Amniotic stem cell (primary cell): ENCODE measurements at places on chromosomes 1 and 21.

DNA sequence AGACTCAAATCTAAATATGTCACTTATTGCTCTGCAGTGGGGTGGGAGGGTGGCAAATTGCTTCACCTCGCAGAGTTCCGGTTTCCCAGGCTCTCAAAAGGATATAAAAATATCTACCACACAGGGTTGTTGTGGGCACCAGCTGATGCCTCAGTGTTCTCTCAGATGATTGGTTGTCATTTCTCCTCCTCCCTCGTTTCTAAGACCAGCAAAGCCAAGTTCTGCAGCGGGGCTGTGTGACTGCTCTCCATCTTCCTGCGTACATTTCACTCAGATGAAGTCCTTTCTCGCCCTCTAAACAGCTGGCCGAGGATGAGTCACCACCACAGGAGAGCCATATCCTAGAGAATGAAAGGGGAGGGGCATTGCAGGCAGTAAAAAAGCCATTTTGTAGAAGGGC lies 35.0 kb upstream of the VWA5B1 start:
- no peak for DNase-seq

- DNase-seq: no peak
Measured at GRCh38 chr1:47208374-47208850, 18.6 kb upstream of the PDZK1IP1 start.

GRCh38 chr21:26011292-26011940 lies 159.2 kb downstream of the APP start:
- DNase-seq: no peak

DNA sequence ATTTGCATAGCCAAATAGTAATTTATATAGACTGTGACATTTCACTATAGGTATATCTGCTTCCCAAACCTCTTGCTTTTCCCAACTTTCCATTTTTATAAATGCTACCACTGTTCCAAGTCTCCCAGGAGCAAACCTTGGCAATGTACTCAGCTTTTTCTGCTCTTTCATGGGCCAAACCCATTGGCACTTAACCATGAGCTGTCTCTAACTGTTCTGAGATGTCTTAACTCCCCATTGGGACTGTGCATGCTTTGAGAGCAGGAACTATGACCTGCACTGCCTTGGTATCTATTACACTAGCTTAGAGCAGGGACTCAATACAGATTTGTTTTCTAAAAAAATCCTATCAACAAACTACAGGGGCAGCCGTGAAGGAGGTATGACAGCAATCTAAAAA lies 22.5 kb upstream of the KHDRBS1 start:
- no peak for DNase-seq

- no peak for DNase-seq
Measured at GRCh38 chr1:205812271-205812877, 624 bp downstream of the SLC41A1 start.

DNA sequence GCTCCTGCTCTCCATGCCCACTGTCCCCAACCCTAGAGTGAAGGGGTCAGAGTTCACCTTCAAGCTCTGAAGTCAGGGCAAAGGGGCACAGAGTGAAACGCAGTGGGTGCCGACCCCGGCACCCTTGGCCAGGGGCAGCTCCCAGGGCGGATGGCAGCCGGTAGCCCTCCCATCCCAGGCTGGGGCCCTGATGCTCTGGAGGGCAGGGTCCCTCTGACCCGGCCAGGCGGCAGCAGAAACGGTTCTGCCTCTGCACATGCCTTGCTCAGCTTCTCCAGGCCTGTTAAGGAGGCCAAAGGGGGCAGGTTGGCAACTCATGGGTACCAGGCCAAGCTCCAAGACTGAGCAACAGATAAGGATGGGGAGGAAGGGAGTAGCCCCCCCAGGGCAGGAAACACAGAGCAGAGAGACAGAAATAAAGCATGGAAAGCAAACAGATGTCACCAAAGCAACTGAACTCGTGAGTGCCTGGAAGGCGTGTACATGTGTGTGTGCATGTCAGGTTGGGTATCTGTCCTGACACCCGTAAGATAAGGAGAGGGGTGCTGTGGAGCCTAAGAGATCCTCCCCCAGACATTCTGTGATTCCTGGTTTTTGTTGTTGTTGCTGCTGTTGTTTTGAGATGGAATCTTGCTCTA lies 112.3 kb upstream of the IFFO2 start:
- no peak for DNase-seq

- peak; percentile 35 for DNase-seq
Measured at GRCh38 chr1:184075055-184076029, 23.8 kb downstream of the TSEN15 start.

DNA sequence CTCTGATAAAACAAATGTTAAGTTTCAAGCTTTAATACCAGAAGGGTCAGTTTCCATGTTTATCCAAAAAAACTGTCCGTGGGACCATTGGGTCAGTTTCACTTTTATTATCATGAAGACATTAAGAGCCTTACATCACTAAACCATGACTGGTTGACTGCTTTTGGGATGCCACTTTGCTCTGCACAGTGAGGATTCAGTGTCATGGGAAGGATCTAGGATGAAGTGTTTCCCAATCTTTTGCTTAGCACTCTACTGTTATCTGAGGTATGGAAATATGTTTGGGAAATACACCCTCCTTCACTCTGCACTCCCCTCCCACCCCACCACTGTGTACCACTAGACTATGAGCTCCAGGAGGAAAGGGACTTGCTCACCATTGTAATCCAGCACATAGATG lies 16.3 kb downstream of the RPS6KC1 start:
- DNase-seq: no peak

DNA sequence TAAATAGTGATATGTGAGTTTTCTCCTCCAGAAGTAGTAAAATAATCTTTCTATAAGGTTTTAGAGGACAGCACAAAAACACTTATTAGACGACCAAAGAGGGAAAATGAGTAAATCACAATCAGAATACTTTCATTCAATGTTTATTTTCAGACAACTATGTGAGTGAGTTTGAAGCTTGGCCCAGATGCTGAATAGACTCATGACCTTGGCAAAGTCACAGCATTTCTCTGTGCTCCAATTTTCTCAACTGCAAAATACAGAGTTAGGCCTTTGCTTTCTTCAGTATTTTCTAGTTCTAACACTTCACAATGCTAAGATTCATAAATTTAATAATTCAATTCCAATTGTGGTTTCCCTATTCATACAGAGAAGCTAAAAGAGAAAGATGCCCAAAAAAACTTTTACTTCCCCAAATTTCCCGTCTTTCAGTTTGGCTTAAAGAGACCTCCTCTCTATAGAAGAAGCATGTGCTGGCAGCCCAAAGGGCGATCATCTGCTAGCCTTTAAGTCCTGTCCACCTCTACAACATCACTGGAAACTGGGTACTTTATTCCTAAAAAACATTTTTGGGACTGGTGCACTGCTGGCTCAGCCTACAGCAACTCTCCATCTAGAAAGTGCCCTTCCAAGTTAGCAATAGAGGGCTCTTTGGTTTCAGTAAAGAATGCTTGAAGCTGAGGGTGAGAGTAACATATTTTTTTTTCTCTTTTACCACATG lies 116.8 kb upstream of the GORAB start:
- DNase-seq: no peak

DNA sequence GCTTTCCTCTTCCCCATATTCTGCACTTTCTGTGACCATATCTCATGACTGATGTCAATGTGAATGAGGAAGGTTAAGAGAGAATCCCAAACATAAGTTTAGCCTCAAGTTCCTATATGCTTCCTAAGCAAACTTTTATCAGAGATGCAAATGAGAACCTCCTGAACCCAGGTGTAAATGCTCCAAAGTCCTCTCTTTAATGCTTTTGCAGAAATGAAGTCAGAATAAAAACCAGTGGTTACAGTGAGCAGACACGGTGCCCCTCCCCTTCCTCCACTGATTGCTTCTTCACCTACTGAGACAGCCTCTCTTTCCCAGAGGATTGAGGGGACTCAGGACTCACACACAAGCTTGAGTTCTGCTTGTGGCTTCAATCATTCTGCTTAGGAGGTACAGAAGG lies 11.6 kb upstream of the PIGC start:
- no peak for DNase-seq

DNA sequence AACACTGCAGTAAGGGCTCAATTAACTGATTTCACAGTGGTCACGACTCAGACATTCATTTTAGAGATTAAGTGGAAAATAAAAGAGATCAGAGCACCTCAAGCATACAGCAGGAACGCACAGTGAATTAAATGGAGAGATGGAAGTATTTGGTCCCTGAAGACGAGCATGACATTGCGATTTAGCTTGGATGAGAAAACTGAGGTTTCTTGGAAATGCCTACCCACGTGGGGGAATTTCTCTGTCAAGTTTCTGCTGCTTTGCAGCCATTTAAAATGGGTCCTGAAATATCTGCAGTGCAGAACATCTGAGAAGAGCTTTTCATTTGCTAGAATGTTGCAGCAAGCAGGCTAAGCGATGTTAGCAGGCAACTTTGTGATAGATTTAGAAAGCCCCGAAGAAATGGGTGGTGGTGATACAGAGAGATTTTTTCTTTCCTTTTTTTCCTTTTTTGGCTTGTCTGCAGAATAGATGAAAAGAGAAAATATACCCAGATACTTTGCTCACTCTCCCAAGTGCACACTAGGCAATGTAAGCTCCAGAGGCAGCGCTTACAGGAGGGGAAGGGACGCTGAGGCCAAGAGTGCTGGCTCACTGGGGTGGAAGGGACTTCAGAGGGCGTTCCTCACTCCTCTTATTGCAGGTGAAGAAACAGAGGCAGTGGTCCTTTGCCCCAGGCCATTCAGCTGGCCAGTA lies 258.0 kb downstream of the KCNJ6 start:
- no peak for DNase-seq

- DNase-seq: no peak
Measured at GRCh38 chr1:87583459-87583858, 254.8 kb downstream of the LMO4 start.

DNA sequence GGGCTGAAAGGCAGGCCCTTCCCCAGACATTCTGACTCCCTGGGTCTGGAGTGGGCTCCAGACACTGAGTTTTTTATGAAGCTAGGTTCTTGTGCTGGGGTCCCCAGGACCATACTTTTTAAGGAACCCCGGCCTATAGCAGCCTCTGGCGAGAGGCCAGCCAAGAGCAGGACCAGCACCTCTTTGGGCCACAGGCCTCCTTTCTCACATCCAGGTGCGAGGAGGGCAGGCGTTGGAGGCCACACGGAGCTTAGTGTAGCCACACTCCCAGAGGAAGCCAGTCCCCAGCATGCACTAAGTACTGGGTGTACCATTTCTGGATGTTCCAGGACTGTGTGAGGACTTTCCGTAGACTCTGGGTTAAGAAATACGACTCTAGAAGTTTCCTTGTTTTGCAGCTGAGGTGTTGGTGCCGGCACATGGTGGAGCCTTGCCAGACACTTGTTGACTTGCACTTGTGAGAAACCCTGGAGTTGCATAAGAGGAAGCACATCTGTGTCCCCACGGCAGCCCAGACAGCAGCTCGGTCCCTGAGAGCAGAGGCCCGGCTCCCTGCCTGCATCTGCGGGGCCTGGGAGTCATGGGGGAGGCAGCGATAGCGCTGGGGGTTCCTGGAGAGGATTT lies 122.2 kb upstream of the VAMP3 start:
- DNase-seq: no peak

- DNase-seq: no peak
Measured at GRCh38 chr1:168180148-168180524, 1.4 kb downstream of the TIPRL start.

- DNase-seq: no peak
Measured at GRCh38 chr1:96292141-96292540, 429.4 kb upstream of the PTBP2 start.

GRCh38 chr1:204572923-204573922 lies 57.0 kb downstream of the MDM4 start:
- DNase-seq: no peak

DNA sequence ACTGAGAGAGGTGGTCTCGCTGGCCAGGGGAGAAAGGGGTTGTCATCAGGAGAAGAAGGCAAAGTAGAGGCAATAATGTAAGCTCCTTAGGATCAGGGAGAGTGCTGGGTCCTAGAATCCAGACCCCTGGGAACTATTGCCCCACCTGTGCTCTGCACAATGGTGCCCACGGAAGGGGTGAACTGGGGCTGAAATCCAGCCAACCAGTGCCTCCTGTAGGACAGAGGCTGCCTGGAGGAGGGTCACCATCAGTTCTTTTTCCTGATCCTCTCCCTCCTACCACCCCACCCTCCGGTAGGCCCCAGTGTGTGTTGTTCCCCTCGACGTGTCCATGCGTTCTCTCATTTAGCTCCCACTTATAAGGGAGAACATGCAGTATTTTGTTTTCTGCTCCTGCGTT lies 52.9 kb upstream of the ATP2B4 start:
- DNase-seq: no peak

- DNase-seq: no peak
Measured at GRCh38 chr1:234889643-234890042, 239.0 kb downstream of the TOMM20 start.

DNA sequence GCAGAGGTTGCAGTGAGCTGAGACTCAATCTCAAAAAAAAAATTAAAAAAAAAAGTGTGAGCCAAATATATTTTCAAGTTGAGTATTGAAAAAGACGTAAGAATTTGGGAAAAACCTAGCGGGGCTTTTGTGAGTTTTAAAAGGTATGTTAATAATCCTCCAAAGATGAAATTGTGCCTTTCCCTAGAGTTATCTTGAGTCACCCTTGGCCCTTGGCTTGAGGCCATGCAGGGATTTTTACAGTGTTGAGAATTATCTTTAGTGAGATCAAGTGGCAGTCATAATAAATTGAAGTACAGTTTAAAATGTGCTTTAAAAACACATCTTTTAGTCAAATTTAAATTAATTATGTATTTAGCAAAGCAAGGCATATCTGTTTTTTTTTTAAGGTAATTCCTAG lies 32.7 kb downstream of the PPP2R5A start:
- DNase-seq: no peak

- no peak for DNase-seq
Measured at GRCh38 chr1:201552941-201553351, 14.0 kb downstream of the NAV1 start.

DNA sequence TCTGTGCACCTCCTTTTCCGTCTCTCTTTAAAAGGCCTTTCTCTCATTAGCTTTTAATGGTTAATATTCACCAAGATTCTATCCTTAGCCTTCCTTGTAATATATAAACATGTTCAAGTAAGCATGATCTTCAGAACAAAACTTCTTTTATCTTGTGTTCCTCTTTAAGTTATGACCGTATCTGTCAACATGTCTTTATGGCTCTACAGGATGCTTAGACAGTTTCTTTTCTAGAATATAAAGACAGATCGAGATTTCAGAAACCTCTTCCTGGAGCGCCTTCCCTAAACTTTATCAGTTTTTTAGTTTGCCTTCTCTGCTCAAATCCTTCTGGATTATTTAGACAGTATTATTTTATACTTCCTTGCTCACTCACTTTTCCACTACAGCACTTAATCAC lies 7.2 kb downstream of the RO60 start:
- no peak for DNase-seq

- no peak for DNase-seq
Measured at GRCh38 chr1:156559797-156560385, 12.5 kb downstream of the IQGAP3 start.

- DNase-seq: no peak
Measured at GRCh38 chr1:197042676-197043341, 24.3 kb downstream of the F13B start.
